RKO (cell line): ENCODE measurements at places on chromosomes 6 and 20.

DNA sequence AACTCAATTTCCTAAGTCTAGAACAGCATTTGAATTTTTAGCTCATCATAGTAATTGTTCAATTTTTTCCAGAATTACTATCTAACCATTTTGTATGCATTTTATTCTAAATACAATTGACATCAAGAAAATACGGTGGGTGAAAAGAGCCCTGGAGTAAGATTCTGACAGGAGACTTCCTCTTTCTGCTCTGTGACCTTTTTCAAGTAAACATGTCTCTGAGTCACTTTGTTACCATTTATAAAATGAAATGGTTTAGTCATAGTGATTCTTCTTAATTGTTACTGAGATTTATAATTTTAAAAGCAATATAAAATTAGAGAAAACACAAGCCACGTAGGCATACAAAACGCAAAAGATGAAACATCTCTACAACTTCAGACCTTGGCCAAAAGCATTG, 80.2 kb downstream of the PLCB1 start:
- DNase-seq, result no peak

GRCh38 chr20:42907730-42908129, 282.0 kb downstream of the PTPRT start:
- DNase-seq, result no peak

- DNase-seq, result peak; percentile 90
These were observed 13.9 kb upstream of the ATG5 start for GRCh38 chr6:106339334-106340029.

- no peak for DNase-seq
These were observed 6.9 kb downstream of the FAM184A start for GRCh38 chr6:119071576-119071975.

GRCh38 chr6:44441091-44441855, 53.8 kb downstream of the CDC5L start:
- no peak for DNase-seq

DNA sequence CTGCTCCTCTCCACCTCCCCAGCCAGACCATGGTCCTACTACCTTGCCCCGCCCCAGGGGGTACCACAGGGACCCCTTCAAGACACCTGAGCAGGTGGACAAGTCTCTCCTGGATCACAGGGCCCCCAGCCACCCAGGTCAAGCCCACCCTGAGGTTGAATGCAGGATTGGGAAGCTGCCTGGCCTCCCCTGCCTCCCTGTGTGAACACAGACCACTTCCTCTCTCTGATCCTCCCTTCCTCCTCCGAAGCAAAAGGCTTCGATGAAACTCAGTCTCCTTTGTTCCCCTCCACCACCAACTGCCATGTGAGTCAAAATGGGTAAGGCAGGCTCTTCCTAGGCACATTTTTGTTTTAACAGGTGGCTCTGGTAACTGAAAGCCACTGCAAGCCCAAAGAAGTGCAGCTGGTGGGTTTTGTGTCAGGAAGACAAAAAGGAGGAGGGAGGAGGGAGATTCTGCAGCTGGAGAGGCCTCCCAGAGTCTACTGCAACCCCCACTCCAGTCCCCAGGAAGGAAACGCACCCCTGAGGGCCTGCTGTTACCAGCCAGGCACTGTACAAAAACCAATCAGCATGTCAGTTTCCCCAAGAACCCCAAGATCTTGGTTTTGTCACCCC, 5.4 kb downstream of the ADA start:
- no peak for DNase-seq

DNA sequence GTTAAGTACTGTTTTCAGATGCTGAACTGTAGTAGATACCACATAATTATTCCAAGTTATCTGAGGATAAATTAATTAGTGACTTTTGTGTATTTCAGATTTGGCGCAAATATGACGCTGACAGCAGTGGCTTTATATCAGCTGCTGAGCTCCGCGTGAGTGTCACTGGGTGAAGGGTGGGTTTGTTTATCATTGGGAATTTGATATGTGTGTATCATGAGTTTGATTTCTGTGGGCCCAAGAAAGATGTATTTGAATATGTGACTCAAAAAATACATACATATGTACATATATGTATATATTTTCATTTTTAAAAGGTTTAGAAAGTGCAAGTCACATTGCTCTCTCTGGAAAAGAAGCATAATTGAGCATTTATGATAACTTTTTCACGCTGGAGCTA, 17.4 kb downstream of the SCGN start:
- DNase-seq, result no peak

- DNase-seq, result no peak
These were observed 184.7 kb upstream of the JARID2 start for GRCh38 chr6:15061180-15061641.
